CD4-positive, alpha-beta T cell treated with Interferon alpha-2 for 1 hour (primary cell): ENCODE measurements at places on chromosomes 13 and 19.

DNA sequence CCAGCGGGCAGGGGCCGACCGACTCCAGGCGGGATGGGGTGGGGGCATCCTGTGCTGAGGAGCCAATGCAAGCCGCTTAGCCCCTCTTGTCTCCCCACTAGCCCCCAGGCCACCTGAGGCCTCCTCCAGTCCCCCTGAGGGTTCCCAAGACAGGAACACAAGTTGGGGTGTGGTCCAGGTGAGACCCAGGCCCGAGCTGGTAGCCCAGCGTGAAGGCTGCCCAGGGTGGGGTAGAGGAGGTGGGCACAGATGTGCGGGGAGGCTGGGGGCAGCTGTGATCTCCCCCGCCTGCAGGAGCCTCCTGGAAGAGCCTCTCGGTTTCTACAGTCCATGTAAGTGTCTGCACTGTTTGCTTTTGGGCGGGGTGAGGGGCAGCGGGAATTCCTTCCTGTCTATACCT lies 10.4 kb downstream of the TLE6 start:
- no peak for DNase-seq

- no peak for DNase-seq
Measured at GRCh38 chr13:83449668-83450395, 432.4 kb downstream of the SLITRK1 start.

DNA sequence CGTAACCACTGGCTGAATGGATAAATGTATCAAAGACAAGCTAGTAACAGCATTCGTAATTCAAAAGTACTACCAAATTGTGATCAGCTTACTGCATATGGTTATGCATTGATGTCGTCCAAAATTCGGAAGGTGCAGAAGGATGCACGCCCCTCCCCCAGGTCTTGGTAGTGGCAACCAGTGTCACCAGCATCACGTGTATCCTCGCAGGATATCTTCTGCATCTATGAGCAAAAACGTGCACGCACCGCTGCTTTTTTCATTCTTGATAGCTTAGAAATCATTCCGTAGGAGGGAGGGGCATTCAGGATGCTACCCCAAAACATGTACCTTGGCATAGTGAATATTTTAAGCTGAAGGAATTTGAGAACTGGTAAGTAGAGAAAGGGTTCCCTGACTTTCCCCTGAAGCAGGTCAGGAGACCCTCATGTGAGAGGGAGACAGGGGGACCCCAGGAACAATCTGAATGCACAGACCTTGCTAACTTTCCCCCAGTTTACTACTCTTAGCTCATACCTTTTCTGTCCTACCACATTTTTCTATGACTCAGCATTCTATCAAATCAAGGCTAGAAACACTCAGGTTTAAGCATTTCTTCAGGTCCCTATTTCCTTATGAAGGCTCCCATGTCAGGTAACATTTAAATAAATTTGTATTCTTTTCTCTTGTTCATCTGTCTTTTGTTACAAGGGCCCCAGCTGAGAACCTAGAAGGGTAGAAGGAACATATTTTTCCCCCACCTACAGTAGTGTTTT lies 61.2 kb upstream of the TM9SF2 start:
- no peak for DNase-seq

- DNase-seq, result no peak
Measured at GRCh38 chr19:51137792-51138425, 4.2 kb upstream of the SIGLEC7 start.

GRCh38 chr19:30523791-30524190 lies 151.6 kb downstream of the ZNF536 start:
- DNase-seq, result no peak

DNA sequence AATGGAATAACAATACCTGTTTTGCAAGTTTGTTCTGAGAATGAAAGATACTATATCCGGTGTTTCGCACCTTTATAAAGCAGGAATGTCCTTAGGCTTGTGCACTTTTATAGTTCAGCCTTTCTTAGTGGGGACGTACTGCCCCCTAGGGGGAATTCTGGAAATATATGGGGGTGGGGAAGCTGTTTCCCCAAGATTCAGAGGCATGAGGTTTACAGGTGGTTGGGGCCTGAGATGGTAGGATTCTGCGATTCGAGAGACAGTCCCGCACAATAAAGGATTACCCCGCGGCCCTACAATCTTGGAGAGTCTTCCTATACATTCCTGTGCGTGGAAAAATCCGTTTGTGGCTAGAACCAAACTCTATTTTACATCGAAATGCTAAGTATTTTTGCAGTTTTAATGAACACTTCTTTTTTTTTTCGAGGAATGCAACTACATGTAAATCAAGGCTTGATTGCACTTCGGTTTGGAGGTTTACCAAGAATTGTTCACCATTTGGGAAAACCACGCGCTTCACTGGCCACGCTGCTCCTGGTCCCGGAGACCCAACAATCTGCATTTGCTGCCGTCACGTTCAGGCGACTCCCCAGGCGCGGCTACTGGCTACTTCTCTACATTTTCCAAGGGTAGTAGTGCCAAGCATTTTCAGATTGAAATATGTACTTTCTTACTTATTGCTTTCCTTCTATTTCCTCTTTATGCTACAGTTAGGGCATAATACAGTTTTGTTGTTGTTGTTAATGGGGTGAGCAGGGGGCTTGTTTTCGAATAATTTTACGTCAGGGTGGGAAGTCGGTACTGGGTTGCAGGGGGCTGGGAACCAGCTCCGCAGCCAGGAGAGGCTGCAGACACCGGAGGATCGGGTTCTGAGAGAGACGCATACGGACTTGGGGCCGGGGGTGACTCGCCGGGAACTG lies 830 bp downstream of the NEK5 start:
- peak; percentile 75 for DNase-seq

DNA sequence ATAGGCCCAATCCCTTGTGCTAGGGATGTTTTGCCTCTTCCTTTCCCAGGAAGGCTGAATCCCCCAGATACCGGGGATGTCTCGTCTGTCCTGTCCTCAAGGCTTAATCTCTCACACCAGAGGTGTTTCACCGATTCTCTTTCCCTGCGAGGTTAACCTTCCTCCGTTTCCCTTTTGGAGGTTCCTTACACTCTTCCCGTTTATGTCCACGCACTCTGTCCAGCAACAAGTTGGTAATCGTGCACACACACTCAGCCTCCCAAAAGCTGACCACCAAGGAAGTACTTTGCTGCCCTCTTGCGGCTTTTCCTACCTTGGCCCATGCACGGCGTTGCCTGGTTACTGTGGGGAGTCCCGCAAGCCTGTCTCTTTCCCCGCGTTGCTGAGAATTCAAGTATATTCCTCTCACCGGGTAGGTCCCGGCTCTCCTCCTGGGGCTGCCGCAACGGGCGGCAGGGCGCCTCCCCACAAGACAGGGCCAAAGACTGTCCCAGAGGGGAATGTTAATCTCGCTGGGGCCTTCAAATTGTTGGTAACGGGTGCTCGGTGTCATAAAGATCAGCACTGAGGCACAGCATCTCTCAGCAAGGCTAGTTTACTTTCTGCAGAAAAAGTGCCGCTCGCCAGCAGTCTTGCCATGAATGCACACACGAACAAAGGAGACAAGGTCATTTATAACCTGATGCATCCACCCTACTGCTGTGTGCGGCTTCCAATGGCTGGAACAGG lies 36.7 kb upstream of the CD177 start:
- no peak for DNase-seq

- DNase-seq, result no peak
Measured at GRCh38 chr19:54465426-54466109, 2.0 kb upstream of the LENG9 start.

GRCh38 chr19:1366296-1366695 lies 17.4 kb upstream of the NDUFS7 start:
- no peak for DNase-seq

DNA sequence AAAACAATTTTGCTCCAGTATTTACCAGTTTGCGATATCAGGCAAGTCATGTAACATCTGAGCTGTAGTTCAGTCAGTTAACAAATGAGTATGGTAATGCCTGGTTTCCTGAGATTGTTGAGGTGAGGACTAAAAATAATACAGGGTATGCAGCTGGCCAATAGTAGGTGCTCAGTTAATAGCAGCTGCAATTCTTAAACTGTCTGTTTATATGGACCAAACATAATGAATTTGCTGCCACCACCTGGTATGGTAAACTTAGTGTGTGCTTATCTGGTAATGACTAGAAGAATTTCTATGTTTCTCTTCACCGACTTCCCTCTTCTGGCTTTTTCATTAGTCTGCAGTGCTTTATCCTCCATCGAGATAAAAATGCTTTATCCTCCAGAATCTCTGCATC lies 9.1 kb downstream of the ZMYM2 start:
- DNase-seq, result no peak

DNA sequence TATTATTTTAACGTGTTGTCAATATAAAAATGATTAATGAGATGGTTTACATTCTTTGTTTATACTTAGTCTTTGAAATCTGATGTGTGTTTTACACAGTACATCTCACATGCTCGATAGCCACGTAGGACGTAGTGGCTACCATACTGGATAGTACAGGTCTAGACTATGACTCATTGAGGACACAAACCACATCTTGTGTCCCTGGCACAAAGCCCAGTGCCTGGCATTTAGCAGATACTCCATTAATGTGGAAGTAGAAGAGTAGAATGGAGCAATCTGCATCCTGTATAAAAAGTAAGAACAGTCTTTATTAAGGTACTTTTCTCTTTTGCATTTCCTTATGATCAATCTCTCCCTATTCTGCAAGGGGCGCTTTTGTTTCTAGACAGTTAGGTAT lies 49.0 kb upstream of the FRY start:
- peak; percentile 61 for DNase-seq

GRCh38 chr13:27981006-27981708 lies 7.3 kb downstream of the URAD start:
- DNase-seq, result no peak

- no peak for DNase-seq
Measured at GRCh38 chr13:28129911-28130693, 8.2 kb upstream of the PAN3 start.

DNA sequence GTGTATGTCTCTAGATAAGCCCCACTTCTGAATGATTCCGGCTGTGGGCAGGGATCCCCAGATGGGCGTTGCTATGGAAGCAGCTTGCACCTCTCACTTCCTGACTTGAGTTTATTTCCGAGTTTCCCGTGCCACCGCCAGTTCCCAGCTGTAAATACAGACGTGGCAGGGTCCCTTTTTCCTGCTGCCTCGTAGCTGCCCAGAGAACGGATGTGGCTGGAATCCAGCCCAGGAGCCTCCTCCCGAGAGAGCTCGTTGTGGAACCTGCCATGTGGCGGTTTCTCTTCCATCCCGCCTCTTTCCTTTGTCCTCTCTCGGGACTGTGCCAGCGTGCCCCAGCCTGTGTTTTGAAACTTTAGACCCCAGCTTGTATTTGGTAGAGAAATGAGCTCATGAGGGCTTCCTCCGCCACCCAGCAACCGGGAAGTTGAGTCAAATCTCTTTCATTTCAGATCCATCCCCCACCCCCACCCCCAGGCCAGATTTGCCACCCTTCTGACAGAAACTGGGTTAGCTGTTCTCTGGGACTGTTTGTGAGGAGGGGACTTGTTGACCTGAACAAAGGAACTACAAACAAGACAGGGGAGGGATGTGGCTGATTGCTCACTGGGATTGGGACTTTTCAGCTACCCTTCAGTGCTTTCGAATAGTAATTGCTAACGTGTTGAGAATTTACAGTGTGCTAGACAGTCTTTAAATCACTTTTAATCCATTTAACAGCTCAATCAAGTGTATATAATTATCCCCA lies 96.6 kb downstream of the SIPA1L3 start:
- no peak for DNase-seq

GRCh38 chr13:42322806-42323205 lies 50.9 kb downstream of the AKAP11 start:
- no peak for DNase-seq

- DNase-seq, result no peak
Measured at GRCh38 chr19:45901912-45902650, at the start of gene MYPOP. Gene MYPOP, minus strand, starts transcription at chr19:45902613. Its CDS starts 840 bp downstream, at chr19:45901773.

GRCh38 chr13:73894995-73895571 lies 239.1 kb downstream of the KLF12 start:
- no peak for DNase-seq

DNA sequence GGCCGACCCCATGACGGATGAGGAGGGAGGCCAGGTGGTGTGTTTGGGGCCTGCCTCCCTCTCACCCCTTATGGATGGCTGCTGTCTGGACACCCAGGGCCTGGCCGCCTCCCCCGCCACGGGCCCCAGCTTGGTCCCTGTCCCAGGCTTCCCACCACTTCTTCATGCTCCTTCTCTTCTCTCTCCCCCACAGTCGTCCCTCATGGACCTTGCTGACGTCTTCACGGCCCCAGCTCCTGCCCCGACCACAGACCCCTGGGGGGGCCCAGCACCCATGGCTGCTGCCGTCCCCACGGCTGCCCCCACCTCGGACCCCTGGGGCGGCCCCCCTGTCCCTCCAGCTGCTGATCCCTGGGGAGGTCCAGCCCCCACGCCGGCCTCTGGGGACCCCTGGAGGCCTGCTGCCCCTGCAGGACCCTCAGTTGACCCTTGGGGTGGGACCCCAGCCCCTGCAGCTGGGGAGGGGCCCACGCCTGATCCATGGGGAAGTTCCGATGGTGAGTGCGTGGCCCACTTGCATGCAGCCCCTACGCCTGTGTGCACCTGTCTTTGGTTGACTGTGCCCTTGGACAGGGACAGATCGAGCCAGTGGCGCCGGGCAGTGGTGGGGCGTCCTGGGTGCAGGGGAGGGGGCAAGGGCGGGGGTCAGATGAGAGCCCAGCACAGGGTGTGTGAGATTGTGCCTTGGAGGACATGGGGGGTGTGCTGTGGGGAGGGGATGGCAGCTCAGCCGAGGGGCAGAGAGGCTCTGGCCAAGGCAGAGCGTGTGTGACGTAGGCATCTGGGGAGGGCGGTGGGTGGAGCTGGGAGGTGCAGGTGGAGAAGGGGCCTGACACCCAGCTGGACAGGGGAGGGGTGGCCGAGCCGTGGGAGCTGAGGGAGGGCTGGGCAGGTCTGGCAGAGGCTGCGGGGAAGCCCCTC lies 16.8 kb downstream of the EPN1 start:
- DNase-seq, result no peak

- DNase-seq, result no peak
Measured at GRCh38 chr19:28563964-28564921, 648.7 kb downstream of the UQCRFS1 start.

DNA sequence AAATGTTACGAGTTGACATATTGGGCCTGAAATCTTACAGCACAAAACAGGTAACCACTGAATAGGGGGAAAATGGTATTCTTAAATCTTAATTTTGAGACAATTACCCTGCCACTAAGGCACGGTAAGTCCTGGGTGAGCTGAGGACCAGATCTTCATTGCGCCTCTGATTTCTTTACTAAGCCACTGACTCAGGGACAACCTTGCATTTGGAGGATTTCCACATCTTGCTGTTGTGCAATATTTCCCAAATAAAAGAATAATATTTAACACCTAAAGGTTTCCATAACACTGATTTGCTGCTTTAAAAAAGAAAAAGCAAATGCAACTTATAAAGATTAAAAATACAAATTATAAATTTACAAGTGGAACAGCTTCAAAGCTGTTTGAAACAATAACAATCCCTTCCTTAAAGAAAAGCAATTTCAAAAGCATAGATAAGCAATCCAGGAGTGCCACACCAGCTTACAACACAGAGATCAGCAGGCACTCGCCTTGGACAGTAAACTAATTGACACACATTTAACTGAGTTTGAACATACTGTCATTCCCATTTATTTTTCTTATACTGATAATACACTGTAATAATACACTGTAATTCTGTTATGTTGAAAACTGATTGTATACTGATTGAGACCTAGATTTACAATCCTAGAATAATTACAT lies 79.6 kb upstream of the DOCK9 start:
- DNase-seq, result no peak

- no peak for DNase-seq
Measured at GRCh38 chr19:19157808-19158207, 12.3 kb downstream of the MEF2B start.

- DNase-seq, result no peak
Measured at GRCh38 chr13:50691176-50691680, 152.3 kb downstream of the DLEU7 start.
